ENCODE measurements at places on chromosomes 2 and 18.
A peak's percentile ranks its signal among the peaks of the same experiment; 100 is the strongest.

GRCh38 chr2:65396348-65397026 lies 35.9 kb downstream of the SPRED2 start:
- no peak for DNase-seq

GRCh38 chr2:7896940-7897487 lies 784.8 kb upstream of the ID2 start:
- no peak for DNase-seq

DNA sequence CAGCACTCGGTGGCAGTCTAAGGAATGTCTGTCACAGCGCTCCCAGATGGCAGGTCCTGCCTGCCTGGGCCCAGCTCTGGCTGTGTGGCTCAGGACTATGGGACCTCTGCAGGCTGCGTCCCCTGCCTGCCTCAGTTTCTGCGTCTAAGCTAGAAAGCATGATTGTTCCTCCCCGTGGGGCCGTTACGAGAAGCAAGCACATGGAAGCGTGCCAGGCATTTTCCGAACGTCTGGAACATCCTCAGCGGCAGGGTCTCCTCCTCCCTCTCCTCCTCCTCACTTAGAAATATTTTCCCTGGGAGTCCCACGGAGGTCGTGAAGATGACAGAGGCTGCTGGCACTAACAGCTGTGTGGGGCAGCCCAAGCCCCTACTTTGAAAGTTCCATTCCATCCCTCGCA lies 43.3 kb downstream of the LRRFIP1 start:
- no peak for DNase-seq

- DNase-seq: no peak
Measured at GRCh38 chr2:239747274-239747673, 277.9 kb downstream of the NDUFA10 start.

DNA sequence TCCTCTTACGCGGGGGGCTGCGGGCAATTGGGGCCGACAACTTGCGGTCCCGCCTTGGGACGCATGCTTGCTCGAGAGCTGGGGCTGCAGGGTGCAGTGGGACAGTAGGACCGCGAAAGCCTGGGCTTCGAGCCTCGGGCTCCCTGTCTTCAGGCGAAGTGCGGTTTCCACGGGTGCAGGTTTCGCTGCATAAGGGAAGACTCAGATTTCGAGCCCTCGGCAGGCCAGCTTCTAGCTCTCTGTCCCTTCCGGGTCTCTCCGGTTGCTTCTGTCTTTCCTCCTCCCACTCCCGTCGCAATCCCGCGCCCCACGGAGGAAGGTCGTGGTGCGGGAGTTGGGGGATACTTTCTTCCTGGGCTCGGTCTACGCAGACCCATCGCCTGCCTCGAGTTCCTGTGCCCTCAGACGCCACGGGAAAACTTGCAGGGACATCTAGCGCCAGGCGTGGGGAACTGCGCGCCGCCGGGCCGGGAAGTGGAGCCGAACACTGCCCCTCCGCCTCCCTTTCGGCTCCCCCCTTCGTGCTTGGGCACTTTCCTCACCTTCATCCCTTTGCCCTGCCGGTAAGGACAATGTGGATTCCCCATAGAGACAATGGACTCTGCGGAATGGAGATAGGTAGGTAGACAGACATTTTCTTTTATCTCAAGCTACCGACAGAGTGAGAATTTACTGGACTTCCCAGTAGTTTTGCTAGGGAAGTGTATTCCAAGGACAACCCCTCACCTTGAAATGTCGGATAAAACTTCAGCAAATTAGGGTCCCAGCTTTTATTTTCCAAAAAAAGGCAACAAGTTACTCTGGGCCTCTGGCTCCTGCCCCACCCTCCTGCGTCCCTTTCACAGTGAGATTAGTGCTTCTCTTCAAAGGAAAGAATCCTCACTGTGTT lies 4.2 kb upstream of the HOXD13 start:
- DNase-seq: peak; percentile 29

DNA sequence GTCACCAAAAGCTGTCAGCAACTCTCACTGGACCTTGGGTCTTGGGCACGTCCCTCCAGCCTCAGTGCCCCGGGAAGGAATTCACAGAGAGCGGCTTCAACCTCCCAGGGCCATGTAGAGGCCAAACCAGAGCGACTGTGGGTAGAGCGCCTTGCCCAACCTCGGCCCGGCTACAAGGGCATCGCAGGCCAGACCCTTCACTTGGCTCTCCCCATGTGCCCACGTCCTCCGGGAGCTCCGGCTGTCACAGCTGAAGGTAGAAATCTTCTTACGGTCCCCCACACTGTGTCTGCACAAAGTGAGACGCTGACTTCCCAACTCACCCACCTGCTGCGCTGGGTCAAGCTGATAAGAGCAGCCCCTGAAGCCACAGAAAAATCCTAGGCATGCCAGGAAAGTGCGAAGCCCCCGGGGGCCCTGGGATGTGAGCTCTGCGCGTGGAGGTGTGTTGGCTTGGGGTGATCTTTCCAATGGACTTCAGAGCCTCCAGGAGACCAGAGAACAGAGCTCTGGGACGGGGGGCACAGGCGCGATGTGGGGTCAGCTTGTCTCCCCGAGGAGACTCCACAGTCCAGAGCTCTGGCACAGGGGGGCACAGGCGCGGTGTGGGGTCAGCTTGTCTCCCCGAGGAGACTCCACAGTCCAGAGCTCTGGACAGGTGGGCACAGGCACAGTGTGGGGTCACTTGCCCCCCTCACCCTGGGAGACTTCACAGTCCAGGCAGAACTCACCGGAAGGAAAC lies 105.5 kb downstream of the RTP5 start:
- DNase-seq: no peak

GRCh38 chr2:30577151-30577550 lies 130.1 kb downstream of the LCLAT1 start:
- no peak for DNase-seq

DNA sequence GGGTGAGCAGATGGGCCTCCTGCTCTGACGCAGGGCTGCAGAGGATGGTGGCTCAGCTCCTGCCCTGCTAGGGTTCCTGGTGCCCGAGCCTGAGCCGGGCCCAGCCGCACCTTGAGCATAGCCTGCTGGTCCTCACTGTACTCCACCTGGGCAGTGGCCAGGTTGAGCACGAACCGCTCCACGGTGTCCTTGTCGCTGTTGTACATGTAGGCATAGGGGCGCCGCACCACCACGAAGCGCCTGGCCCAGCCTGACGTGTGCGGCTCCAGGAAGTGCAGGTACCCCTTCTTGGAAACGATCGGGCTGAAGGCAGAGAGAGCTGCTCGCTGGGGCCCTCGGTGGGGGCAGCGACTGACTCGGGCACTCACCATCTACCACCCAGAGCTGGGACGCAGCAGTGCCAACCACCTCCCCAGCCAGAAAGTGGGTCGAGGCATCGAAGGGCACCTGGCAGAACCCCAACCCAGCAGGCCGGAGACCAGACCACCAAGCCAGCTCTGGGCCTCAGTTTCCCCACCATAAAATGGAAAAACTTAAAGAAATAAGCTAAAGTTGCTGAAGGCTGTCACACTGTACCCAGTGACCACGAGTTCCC lies 27.3 kb downstream of the AQP12A start:
- no peak for DNase-seq

GRCh38 chr2:104888489-104889258 lies 34.8 kb downstream of the POU3F3 start:
- DNase-seq: no peak

- DNase-seq: no peak
Measured at GRCh38 chr2:17756668-17757067, 2.7 kb downstream of the GEN1 start.

- peak; percentile 71 for DNase-seq
Measured at GRCh38 chr2:98663511-98664090, 55.2 kb downstream of the UNC50 start.

- DNase-seq: no peak
Measured at GRCh38 chr2:84931384-84931821, 25.9 kb downstream of the TMSB10 start.

GRCh38 chr2:181646415-181646987 lies 10.4 kb downstream of the CERKL start:
- no peak for DNase-seq

DNA sequence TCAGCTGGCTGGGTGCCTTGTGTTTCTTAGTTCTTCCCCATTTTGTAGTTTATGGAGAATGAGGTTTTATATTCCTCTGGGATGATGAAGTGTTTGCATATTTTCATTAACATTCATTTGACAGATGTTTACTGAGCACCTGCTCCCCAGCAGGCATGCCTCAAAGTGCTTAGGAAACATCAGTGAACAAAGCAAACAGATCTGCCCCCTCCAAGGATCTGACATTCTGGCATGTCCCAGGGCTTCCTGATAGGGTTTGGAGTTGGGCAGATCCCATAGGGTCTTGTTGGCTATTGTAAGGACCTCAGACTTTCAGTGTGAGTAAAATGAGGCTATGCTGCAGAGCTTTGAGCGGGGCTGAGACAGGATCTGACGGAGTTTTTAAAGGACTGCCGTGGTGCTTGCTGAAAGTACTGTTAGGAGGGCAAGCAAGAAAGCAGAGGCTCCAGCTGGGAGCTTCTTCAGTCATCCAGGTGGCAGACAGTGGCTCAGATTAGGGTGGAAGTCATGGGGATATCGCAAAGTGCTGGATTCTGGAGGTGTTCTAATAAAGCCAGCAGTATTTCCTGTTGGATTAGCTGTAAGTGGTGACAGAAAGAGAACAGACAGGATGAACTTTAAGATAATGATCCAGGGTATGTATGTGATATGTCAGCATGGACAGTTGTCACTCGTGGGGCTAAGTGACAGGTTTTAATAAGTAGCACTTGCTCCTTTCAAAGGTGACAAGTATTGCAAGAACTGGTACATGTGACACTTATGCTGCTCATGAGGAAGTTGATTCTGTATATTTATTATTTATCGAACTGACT lies 11.3 kb upstream of the IAH1 start:
- no peak for DNase-seq

GRCh38 chr2:28367667-28368356 lies 24.8 kb upstream of the FOSL2 start:
- DNase-seq: no peak

GRCh38 chr2:138112536-138112935 lies 148.3 kb downstream of the HNMT start:
- DNase-seq: no peak

GRCh38 chr2:85598594-85599340 lies 3.2 kb downstream of the RNF181 start:
- DNase-seq: no peak

DNA sequence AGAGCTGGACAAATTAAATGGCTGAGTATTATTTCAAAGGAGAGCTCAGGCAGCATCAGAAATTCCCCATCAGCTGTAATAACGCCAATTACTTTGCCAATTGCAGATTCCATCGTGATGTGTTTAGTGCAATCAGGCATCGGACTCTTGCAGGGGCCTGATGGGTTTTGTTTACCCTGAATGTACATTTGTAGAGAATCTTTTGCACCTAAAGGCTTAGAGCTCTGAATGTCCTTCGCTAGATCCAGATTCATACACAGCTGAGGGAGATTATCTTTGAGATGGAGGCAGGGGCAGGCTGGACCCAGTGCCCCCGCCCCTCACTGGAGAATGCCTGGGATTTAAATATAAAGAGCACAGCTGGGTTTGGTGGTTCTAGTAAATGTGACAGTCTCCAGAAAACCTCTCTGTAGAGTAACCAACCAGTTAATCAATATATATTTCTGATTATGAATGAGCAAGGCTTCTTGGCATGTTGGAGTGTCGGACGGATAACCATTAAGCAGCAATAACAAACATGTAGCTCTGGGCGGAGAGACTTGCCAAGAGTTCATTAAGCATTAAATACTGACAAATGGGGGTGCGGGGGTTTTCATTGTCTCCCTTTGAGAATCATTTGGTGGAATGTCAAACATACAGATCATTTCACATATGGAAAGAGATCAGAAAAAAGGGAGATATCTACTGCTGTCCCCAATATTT lies 200.9 kb downstream of the SETBP1 start:
- no peak for DNase-seq

DNA sequence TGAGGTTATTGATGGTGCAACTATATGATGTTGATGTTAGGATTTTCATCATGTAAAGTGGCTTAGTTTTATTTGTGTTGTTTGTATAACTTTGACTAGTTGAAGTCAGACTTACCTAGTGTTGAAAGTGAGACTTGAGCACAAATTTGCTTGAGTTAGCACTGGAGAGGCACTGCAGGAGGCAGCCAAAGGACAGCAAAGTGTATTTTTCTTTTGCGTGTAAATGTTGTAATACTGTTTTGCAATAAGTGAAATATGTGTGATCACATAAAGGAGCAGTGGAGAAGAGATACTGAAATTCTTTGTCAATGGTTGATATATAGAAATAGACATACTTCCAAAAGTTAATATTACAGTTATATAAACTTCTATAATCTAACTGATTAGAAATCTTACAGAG lies 332.0 kb upstream of the RAB12 start:
- DNase-seq: no peak

GRCh38 chr18:79851950-79852349 lies 54.2 kb downstream of the KCNG2 start:
- no peak for DNase-seq

- DNase-seq: peak; percentile 55
Measured at GRCh38 chr2:179264368-179265081, at the start of gene SESTD1. Gene SESTD1, minus strand, starts transcription at chr2:179264832. Its CDS starts 72,991 bp downstream, at chr2:179191841.

DNA sequence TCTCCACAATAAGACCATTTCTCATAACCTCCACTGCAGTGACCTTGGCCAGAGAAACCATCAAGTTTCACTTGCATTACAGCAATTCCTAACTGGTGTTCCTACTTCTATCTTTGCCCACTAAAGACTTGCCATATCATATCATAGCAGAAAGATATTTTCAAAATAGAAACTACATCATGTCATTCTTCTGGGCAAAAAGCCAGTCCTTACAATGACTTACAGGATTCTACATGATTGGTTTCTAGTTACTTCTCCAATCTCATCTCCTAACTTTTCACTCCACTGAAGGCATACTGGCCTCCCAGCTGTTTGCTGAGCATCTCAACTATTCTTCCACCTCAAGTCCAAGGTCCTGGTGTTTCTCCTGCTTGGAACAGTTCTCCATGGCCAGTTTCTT lies 151.4 kb downstream of the HNMT start:
- no peak for DNase-seq

GRCh38 chr18:22933966-22934423 lies 867 bp downstream of the RBBP8 start:
- DNase-seq: no peak
